ENCODE measurements at places on chromosomes 4 and X.
A peak's percentile ranks its signal among the peaks of the same experiment; 100 is the strongest.

- no peak for DNase-seq
Measured at GRCh38 chr4:133186210-133186609, 37.1 kb downstream of the PCDH10 start.

DNA sequence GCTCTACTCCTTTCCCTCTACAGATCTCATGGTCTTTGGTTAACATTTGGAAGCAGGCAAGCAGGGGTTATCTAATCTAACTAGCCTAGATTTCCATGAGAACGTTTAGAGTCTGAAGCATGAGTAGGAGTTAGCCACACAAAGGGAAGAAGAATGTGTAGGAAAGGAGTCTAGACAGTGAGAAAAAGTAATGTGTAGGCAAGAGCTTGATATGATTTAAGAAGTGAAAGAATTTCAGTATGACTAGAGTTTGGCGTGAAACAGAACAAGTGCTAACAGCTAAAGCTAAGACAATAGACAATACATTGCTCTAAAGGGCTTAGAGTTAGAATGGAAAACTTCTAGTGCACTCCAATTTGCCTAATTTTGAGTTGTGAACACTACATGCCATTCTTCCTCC lies 10.8 kb downstream of the CXCL8 start:
- no peak for DNase-seq

- DNase-seq, result no peak
Measured at GRCh38 chrX:29466456-29466855, 748.9 kb upstream of the MAGEB2 start.

DNA sequence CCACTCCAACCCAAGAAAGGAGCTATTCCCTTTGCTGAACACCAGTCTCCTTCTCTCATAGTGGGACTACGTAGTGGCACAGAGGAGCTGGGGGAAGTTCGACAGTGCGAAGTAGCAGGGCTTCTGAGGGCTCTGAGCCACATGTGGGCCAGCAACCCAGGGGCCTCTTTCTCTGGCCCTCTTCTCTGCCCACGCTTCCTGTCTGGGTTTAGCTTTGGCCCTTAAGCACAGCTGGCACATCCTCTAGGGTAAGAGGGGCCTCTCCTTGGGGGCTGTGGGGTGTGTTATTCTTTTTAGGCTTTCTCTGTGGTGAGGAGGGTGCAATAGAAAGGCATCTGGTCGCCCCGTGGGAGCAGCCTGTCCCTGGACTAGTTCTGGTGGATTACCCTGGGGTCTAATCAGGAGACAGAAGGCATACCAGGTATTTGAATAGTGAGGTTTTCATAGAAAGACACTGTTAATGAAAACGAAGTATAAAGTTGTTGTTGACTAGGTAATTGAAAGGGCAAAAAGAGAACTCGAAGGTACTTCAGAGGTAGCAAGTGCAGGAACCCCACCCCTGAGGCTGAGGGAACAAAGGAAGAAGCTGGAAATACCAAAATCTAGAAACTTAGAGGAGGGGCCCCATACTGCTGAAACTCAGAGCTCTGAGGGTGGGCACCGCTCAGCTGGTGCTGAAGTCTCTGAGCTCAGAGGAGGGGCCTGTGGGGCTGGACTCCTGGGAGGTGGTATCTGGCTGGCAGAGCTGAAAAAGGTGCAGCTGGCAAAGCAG lies 151.9 kb upstream of the RPS6KA3 start:
- DNase-seq, result no peak

DNA sequence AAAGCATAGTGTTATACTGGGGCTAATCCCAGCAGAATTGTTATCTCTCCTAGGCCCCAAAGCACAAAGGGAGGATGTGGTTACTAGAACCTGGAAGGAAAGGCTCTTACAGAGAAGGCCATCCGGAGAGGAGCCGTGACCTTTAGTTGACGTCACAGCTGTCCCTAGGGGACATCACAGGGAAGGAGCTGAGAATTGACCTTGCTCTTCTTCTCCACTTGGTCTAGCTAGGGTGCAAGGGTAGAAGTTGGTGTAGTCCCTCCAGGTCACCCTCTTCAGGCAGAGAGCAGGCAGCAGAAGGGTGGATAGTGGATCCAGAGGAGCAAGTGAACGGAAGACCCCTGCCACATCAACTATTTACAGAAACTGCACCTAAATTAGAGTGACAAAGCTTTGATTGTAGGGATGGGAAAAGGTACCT lies 22.8 kb upstream of the FGF2 start:
- no peak for DNase-seq

GRCh38 chrX:54043541-54044125 lies 640 bp downstream of the PHF8 start:
- DNase-seq, result no peak

- DNase-seq, result no peak
Measured at GRCh38 chr4:186297013-186297645, 31.1 kb downstream of the F11 start.

DNA sequence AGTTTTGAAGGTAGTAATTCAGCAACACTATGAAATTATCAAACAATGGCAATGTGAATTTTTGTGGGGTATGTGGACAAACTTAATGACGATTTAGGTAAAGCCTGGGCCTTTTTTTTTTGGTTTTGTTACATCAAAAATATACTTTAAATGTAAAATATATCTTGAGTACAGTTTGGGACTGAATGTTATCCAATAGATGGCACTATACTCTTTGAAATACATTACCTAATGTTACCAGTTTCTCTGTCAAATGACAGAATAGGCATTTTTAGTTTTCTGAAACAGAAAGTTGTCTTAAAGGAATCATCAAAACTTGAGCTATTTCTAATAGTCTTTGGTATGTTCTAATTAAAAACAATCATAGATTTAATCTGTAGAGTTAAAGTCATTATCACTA lies 1651.9 kb downstream of the C4orf33 start:
- no peak for DNase-seq

GRCh38 chrX:130340271-130340670 lies 552 bp downstream of the SLC25A14 start:
- no peak for DNase-seq

DNA sequence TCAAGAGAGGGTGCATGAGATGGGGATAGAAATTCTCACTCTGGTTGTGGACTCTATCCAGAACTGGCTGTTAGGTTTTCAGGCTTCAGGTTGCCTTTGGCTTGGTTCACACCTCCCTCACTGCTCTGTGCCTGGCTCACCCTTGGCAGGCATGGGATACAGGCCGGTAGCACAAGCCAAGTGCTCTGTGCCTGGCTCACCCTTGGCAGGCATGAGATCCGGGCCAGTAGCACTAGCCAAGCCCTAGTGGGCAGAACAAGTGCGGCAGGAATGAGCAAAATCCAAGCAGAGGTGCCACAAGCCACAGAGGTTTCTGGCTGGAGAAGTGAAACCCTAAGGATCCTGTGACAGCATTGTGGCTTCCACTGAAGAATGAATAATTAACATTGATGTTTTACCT lies 1642.3 kb downstream of the C4orf33 start:
- DNase-seq, result no peak

GRCh38 chr4:125741825-125742452 lies 427.2 kb downstream of the FAT4 start:
- no peak for DNase-seq

DNA sequence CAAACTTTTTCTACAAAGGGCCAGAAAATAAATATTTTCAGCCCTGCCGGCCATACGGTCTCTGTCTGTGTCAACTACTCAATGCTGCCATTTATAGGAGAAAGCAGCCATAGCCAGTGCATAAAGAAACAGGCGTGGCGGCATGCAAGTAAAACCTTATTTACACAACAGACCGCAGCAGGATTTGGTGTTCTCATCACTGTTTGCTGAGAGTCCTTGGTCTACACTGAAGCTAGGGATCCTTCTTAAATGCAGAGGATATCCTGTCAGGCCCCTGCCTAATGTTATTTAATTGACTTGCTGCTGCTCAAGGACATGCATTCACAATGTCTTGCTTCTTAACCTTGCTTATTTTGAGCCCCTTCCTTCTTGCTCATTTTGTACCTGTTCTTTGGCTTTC lies 54.7 kb downstream of the CPE start:
- no peak for DNase-seq

- no peak for DNase-seq
Measured at GRCh38 chrX:14902537-14902936, 29.3 kb downstream of the MOSPD2 start.

DNA sequence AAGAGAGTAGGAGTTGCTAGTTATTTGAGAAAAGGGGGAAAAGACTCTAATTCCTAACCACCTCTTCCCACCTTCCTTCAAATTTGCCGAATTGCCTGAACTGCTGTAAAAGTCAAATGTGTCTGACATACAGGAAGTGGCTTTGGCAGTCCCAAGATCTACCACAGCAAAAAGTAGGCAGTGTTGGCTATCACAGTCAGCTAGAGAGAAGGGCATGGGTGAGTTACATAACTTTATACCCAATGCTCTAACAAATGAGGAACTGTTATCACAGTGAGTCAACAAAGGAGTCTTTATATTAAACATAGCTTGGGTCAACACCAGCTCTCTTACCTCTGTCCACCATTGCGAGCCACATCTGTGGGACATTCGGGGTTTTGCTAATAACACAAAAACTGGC lies 2.4 kb upstream of the MBNL3 start:
- DNase-seq, result peak; percentile 2

DNA sequence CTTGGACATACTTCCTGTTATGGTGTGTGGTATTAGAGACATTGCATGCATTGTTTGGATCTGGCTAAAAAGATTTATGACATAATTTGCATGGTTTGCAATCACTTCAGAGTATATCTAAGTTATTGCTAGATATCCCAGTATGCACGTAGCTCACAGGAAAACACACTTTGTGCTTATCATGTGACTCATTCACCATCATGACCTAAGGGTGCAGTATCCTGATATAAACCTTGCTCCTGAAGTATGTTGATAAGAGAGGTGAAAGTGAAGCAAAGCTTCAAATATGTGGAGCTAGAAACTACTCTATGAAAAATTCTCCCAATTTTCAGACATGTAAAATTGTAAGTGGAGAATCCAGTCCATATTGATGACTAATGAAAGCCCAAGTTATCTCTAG lies 46.9 kb upstream of the GRXCR1 start:
- no peak for DNase-seq

- DNase-seq, result no peak
Measured at GRCh38 chr4:40515398-40516293, 114.0 kb downstream of the RBM47 start.

DNA sequence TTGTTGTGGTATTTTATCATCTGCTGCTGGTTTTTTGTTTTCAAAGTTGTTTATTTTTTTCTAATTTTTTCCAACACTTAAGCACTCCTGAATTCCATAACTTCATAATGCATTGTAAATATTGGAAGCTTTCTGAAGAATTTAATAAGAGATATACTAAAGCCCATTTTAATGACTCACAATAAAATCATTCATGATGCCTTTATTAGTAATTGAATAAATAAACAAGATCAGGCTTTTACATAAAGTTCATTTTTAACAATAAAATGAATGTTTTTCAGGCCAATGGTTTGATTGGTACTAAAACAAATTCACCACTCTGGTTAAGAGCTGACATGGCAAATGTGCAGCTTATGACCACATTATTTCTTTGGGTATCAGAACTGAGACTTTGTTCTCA lies 408.2 kb upstream of the SMIM31 start:
- DNase-seq, result no peak

- DNase-seq, result no peak
Measured at GRCh38 chr4:109389369-109390114, 44.1 kb upstream of the SEC24B start.

DNA sequence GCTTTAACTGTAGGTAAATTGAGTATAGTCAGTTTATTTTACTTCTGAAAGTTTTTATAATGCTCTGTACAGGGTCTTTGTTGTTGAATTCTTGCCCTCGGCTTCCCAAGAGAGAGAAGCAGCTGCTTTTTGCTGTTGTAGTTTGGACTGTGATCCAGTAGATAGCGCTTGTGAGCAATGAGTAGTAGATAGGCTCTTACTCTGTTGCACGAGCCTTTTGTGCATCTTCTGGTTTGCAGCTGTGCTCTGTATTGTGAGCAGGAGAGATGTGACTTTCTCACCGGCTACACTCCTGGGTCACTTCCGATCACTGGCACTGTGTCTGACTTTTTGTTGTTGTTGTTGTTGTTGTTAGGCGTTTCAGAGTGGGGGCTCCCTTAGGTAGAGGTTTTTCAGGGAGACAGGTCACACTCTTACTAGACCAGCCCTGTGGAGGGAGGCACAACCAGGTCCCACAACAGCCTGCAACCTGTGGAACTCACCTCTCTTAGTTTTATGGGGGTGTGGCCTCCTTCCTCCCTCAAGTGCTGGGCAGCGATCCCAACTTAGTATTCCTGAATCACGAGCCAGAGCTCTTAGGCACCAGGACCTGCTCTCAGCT lies 822.1 kb upstream of the GALNTL6 start:
- DNase-seq, result no peak

DNA sequence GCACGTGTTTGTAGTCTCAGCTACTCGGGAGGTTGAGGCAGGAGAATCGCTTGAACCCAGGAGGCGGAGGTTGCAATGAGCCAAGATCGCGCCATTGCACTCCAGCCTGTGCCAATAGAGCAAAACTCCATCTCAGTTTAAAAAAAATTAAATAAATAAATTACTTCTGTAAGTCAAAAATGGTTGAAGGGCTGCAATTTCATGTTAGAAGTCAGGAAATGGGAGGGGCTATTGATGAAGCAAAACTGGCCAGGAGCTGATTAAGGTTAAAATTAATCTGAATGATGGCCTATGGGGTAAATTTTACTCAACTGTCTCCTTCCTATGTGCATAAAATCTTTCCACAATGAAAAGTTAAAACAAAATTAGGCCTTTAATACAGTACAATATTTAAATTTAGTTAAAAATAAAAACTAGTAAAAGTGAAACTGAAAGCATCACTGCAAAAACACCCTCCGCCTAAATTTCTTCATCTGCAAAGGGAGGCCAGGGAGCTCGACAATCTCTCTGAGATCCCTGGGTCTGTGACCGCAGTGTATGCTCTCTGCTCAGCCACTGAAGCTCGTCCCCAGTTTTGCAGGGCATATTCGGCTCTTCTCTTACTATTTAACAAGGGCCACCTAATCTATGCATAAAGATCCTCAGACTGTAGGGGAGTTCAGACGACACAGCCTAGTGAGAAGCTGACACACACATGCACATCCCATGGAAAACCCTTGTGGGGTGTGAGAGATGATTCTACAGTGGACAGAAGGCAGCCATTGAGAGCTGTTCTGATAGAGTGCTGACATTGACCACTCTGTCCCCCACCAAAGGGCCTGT lies 57.2 kb downstream of the IRF2 start:
- DNase-seq, result peak; percentile 30

DNA sequence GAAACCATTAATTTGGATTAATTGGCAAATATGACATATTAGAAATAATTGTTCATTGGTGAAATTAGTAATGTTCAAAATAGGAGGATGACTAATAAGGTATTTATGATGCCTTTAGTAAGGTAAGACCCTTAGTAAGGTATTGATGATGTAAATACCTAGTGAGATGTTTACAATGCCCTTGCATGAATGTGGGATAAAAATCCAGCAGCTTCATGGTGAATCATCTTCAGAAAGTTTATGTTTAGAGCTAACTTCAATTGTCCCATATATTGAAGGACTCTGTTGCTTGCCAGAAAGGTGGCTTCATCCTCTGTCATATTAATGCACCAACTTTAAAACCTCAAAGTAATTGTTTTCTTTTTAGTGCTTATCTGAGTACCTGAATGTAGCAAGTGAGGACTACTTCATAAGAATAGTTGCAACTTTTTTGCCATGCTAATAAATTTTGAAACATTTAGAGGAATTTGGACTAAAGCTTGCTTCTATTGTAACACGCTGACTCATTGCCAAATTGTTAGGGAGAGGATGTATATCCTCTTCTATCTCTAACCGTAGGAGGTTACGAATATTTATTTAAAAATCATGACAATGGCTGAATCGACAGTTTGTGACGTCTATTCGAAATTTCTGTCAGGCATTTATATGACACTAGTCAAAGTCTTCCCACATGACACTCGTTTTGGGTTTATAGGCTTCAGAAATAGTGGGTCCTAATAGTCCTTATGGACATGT lies 174.1 kb upstream of the HS3ST1 start:
- DNase-seq, result no peak

All from effector memory CD4-positive, alpha-beta T cell (primary cell).